ENCODE measurements at places on chromosomes 7 and 10.

- no peak for DNase-seq
Observed at GRCh38 chr10:30974773-30975415, 56.8 kb downstream of the ZNF438 start.

- DNase-seq = no peak
Observed at GRCh38 chr10:129871966-129872365, 92.1 kb downstream of the EBF3 start.

DNA sequence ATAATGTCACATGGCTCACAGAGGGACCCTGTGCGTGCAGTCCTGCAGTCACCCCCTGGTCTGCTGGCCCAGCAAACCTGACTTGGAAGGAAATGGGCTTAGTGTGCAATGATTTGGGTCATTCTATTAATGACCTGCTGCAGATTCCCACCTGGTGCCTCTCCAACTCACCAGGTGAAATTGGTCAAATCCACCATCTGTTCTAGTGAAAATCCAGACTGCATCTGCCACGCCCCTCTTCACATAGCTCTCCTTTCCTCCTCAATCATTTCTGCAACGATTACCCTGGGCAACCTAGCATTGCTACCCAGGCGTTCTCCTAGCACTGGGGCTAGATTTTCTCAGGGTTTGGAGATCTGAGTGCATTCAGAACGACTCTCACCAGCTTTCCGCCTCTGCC is 29.4 kb downstream of the SRRM3 start:
- no peak for DNase-seq

DNA sequence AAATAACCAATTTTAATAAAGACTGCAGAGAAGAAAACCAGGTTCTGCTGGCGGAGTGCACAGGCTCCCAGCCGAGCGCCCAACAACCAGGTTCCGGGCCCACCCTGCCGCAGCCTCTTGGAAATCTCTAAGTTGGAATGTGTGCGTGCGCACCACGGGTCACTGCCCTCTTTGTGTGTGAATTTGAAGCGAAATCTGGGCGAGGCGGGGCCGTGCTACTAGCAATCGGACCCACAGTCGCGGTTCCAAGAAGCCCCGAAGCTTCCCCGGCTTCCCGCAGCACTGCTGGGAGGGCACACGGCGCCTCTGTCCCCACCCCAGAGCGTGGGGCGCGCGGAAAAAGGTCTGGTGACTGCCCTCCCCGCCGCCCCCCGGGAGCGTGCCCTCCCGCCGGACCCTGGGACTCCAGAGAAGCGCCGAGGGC is 666 bp upstream of the MAP3K8 start:
- DNase-seq = peak; percentile 63

- peak; percentile 79 for DNase-seq
Observed at GRCh38 chr7:106681815-106682495, 21.0 kb upstream of the CCDC71L start.

DNA sequence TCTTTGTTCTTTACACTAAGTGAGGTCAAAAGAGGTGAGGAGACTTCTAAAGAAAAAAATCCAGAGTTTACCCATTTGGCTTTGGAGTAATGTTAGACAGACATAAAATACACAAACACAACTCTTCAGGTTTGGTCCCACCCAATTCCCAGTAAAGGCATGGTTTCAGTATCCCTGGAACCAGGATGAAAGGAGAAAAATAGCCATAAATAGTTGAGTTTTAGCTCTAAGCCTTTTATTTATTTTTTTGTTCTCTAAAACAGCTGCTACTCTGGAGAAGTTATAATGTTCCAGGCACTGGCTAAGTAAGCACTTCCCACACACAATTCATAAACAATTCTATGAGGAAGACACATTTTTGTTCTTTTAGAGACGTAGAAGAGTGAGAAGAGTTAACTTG is 4.0 kb downstream of the ABCB1 start:
- DNase-seq = no peak

DNA sequence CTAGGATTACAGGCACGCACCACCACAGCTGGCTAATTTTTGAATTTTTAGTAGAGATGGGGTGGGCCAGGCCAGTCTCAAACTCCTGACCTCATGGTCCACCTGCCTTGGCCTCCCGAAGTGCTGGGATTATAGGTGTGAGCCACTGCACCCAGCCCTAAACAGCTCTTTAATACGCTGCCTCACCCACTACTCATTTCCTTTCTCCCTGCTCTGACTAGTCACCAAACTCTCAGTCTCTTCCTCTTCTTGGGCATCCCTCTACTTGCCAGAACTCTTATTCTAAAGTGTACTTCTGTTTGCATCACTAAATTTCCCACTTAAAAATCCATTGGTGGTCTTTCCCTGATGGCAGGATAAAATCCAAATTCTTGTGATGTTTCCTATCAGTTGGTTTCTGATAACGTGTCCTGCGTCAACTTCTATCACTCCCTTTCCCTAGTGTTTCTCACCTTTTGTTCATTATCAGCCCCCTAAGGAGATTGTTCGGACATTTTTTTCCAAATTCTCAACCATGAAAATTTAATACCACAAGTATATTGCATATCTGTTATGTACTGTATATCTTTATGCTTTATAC is 124.7 kb downstream of the CUBN start:
- DNase-seq = no peak

DNA sequence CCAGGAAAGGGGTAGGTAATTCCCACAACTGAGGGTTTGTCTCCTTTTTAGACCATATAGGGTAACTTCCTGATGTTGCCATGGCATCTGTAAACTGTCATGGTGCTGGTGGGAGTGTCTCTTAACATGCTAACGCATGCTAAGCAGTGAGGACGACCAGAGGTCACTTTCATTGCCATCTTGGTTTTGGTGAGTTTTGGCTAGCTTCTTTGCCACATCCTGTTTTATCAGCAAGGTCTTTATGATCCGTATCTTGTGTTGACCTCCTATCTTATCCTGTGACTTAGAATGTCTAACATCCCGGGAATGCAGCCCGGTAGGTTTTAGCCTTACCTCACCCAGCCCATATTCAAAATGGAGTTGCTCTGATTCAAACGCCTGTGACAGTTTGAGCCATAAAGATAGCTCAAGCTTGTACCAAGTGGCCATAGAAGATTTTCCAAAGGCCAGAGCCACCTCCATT is 176.0 kb upstream of the NAMPT start:
- DNase-seq = peak; percentile 85

DNA sequence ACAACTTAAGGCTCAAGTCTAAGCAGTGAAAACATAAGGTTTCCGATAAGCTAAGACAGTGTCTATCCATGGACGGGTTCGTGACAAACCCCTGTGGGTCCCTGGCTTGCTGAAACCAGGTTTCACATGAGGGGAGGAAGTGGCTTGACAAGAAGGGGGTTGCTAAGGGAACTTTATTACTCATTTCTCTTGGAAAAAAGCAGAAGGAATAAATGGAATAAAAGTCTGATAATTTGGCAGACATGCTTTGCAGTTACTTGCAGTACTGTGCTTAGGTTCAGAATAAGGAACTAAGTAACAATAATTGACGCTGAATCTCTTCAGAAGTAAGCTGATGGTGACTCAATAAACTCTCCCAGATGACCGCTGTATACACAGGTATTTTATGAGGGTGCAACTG is 34.7 kb downstream of the RBM17 start:
- no peak for DNase-seq

GRCh38 chr10:103569896-103570295 is 76.4 kb downstream of the NEURL1 start:
- DNase-seq = no peak

DNA sequence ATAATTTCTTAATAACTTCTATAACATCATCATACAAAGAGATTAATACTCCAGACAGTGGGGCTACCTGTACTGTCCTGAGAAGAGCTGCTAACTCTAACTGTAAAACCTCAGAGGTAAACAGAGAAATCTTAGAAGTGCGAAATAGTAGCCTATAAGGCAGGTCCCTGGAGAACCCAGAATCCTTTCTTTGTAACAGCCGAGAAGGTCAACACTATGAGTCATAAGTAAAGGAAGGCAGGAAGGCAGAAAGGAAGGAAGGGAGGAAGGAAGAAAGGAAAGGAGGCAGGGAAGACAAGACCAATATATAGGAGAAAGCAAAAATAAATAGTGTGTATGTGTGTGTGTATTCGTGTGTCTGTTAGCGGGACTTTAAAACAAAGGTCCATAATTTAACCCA is 540.6 kb downstream of the ZWINT start:
- peak; percentile 6 for DNase-seq

- peak; percentile 61 for DNase-seq
Observed at GRCh38 chr10:106560925-106561640, 603.4 kb downstream of the SORCS1 start.

DNA sequence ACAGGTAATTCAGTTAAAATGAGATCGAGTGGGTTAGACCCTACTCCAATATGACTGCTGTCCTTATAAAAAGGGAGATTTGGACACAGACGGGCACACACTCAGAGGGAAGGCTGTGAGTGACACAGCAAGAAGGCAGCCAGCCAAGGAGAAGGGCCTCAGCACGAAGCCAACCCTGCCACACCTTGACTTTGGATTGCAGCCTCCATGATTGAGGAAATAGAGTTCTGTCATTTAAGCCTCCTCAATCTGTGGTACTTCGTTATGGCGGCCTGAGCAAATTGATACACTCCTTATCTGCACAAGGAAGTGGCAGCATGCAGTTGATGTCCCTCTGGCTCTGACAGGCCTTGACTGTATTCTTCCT is 43.8 kb downstream of the SH2D4B start:
- no peak for DNase-seq

DNA sequence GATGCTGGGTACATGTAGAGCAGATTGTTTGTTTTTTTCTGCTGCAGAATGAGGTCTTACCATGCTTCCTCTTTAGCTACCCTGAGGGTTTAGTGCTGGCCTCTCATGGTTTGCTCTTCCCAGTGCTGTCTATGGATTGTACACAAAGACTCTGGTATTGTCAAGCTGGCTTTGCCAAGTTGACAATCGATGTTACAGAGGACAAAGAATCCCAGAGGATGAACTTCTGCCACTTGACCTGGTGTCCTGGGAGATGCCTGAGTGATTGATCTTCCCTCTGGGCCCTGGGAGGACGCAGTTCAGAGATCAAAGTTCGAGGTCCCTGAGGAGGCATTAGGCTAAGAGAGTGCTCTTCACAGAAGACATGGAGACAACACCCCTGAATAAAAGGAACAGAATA is 865.4 kb downstream of the CCSER2 start:
- no peak for DNase-seq

DNA sequence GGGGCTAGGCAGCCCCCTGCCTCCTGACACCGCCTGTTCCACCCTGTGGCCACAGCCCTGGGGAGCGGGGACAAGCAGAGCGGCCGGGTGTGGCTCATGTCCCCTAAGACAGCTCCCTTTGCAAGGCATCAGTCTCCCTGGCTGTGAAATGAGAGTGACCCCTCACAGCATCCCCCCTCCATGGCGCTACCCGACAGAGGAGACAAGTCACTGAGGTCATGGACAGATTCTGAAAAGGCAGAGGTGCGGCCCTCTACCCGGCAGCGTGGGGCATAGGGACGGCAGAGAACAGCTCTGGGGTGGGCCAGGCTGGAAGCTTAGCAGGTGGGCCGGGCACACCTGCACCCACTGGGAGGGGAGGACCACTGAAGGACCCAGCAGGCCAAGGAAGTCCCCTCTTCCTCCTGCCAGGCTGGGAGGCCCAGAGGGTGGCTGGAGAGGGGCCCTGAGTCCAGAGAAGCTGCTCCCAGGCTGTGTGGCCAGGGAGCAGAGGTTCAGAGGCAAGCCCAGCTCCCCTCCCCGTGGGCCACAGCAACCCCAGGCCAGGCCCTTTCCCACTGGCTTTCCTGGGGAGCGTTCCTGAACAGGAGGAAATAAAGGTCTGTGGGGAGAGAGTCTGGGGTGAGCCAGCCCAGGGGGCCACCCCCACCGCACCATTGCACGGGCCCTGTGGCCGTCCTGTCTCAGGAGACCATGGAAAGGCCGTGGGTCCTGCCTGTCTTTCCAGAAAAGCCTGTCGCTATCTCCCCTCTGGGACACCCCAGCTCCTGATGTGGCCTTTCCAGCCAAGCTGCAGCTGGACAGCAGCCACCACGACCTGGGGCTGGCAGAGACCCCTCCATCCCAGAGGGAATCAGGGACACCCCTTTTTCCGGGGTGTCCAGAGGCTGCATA is 1.7 kb downstream of the ADAP1 start:
- DNase-seq = no peak

GRCh38 chr7:36691983-36692382 is 32.3 kb downstream of the AOAH start:
- no peak for DNase-seq

GRCh38 chr10:21281765-21282484 is 243.6 kb downstream of the SKIDA1 start:
- DNase-seq = no peak

DNA sequence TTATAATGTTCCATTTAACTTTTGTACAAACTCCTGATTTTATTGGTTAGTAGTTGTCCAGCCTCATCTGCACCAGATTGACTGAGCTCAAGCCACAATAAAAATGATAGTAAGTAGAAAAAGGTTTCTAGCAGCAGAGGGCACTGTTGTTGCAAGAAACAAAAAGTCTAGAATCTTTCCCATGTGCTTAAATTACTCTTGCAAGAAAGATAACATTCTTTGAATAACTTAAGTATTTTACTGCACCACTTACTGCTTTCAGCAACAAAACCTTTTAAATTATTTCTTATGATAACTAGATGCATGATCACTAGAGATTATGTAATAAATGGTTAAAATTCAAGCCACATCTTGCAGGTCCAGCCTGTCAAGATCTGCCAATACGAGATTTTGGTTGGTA is 27.0 kb downstream of the LMOD2 start:
- peak; percentile 67 for DNase-seq

DNA sequence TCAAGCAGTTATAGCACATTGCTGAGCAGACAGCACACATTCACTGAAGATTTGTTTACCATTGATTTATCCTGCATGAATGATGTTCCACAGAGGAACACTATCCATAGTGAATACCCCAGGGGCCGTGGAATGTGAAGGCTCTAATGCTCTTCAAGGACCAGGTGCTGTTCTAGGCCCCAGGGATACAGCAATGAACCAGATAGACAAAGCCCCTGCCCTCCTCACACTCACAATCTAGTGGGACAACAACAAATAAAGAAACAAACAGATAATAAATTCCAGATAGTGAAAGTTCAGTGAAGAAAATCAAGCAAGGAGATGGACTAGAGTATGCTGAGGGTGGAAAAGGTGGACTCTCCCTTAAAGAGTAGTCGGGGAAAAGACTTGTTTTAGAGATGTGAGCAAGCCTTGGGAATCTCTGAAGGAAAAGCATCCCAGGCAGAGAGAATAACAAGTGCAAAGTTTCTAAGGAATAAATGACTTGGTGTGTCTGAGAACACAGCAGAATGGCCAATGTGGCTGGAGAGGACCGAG is 117.7 kb downstream of the CCDC71L start:
- DNase-seq = no peak

- no peak for DNase-seq
Observed at GRCh38 chr7:20964281-20964918, 177.7 kb upstream of the SP8 start.

GRCh38 chr10:17647326-17647725 is 3.4 kb downstream of the STAM start:
- DNase-seq = no peak

Measured in A172 (cell line).